Left lung (tissue), 14 donors: ENCODE measurements at places on chromosomes 5 and 9.
A peak's percentile ranks its signal among the peaks of the same experiment; 100 is the strongest.

- no peak for DNase-seq
Measured at GRCh38 chr5:166165596-166165995, 2125.8 kb upstream of the WWC1 start.

- no peak for DNase-seq
Measured at GRCh38 chr5:142819825-142820224, 49.6 kb downstream of the ARHGAP26 start.

GRCh38 chr9:112853882-112854585, 36.6 kb downstream of the SLC46A2 start:
- no peak for DNase-seq

- no peak for DNase-seq
Measured at GRCh38 chr5:103847060-103847459, 284.5 kb upstream of the NUDT12 start.

DNA sequence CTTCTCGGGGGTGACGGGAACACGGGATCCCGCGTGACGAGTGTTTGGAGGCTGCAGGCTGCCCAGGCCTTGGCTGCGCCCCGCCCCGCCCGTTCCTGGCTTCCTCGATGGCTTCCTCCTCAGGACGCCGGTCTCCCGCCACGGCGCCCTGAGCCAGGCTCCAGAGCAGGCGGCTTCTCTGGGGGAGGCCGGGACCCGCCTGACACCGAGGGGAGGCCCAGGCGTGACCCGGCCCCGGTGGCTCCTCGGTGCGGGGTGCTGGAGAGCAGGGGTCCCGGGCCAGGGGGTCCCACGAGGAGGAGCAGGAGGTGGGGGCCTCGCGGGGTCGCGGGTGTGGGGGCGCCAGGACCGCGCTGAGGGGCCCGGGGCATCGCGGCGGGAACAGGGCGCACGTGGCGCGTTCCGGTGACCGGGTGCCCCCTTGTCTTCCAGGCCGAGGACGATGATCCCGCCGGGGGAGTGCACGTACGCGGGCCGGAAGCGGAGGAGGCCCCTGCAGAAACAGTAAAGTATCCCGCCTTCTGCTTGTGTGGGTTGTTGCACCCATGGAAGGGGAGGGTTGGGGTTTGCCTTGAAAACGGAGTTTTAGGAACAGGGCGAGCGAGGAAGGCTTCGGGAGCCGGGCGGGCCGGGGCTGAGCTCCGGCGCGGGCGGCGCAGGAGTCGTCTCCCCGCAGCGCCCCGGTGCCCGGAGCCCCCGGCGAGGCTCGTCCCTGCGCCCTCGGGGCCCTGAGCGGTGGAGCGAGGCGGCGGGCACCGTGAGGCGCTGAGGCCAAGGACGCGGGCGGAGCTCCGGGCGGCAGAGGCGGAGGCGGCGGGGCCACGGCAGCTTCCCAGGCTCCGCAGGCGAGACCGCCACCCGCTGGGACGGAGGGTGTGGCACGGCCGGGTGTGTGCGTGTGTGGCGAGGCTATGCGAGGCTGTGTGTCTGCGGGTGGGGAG, 22.2 kb downstream of the AHRR start:
- DNase-seq, result peak; percentile 88

GRCh38 chr5:50927953-50928352, 261.5 kb downstream of the PARP8 start:
- DNase-seq, result no peak

DNA sequence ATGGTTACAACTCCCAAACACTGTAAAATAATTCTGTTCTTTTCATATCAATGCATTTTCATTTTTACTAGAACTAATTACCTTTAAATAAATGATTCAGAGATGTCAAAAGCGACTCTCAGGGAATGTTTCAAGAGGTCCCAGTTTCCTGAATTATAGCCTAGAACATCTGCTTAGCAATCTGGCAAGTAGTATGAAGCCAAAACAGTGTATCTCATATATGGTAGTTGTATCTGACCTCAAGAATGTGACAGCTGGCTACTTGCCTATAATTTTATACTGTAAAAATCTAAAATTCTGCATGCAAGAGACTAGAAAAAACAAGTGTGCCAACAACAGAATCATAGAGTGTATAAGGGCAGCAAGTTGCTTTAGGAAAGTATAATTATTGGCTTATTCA, 187.7 kb upstream of the POU5F2 start:
- DNase-seq, result no peak

GRCh38 chr5:124839371-124839998, 93.0 kb upstream of the ZNF608 start:
- DNase-seq, result peak; percentile 30

GRCh38 chr5:150156027-150156368, 353 bp upstream of the PDGFRB start:
- DNase-seq, result no peak

DNA sequence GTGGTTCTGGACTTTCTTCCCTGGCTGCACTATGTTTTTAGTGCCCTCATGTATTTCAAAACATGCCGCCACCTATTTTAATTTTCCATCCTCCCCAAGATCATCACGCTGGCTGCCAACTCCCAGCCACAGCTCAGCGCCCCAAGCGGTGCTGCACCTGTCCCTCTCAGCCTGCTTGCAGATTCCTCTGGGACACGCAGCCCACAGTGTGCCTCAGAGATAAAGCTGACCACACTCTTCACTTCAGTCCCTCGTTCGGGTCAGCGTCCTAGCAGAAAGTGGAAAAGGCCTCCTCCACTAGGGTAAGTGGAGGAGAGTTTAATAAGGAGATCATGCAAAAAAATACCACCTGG, 56.2 kb upstream of the CKS2 start:
- no peak for DNase-seq

- DNase-seq, result peak; percentile 85
Measured at GRCh38 chr5:112419164-112419985, at the start of gene EPB41L4A. EPB41L4A (minus strand) TSS chr5:112419277; CDS start chr5:112419039, 238 bp downstream.

DNA sequence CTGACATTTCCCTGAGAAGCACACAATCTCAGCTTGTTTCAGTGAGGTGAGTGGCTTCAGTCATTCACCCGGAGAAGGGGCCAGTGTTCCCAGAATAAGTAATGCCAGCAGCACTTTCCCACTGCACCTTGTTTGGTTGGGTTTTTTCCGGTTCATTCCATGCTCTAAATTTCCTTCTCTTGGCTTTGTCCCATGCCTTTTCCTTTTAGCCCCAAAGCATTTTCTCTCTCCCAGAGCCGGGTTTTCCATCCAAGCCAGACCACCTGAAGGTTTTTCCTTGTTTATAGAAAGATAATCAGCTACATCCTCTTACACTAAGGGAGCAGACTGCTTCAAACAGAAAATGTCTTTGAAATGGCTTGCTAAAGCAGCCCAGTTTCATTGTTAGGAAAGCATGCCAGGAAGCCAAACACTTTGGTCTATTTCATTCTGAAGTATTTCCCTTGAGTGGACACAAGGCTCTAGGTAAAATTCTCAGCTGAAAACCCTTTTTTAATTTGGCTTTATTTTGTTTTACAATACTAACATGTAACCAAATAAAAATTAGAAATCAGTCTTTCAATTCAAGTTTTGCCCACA, 501.6 kb downstream of the DTWD2 start:
- DNase-seq, result peak; percentile 1

- no peak for DNase-seq
Measured at GRCh38 chr9:76624391-76625048, 139.7 kb upstream of the PCA3 start.

- peak; percentile 89 for DNase-seq
Measured at GRCh38 chr9:2016408-2017330, 1.5 kb downstream of the SMARCA2 start.

DNA sequence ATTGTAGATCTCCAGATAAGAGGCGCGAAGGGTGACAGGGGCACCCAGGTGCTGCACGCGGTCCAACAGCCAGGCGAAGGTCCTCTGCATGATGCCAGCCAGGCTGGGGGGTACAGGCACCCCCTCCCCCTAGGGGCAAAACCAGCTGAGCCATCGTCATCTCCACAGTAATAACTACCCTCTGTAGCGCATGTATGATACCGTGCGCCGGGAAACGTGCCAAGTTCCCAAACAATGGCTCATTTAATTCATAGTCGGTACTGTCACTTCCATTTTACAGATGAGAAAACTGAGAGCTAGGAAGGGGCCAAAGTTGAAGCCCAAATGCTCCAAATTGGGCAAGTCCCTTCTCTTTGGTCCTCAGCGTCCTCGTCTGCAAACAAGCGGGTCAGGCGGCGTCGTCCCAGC, 1.5 kb downstream of the KIF12 start:
- no peak for DNase-seq

- no peak for DNase-seq
Measured at GRCh38 chr9:128838338-128838737, 8.7 kb upstream of the SPOUT1 start.

GRCh38 chr5:88647901-88648300, 235.1 kb downstream of the MEF2C start:
- DNase-seq, result no peak

GRCh38 chr9:18706648-18707047, 232.7 kb downstream of the ADAMTSL1 start:
- DNase-seq, result no peak

- DNase-seq, result no peak
Measured at GRCh38 chr5:152511531-152512132, 106.6 kb upstream of the NMUR2 start.

GRCh38 chr5:173315495-173316338, 12.5 kb downstream of the STC2 start:
- DNase-seq, result no peak

- no peak for DNase-seq
Measured at GRCh38 chr9:100739208-100739607, 161.3 kb downstream of the CAVIN4 start.

- no peak for DNase-seq
Measured at GRCh38 chr9:107989099-107989498, 499.5 kb upstream of the KLF4 start.

DNA sequence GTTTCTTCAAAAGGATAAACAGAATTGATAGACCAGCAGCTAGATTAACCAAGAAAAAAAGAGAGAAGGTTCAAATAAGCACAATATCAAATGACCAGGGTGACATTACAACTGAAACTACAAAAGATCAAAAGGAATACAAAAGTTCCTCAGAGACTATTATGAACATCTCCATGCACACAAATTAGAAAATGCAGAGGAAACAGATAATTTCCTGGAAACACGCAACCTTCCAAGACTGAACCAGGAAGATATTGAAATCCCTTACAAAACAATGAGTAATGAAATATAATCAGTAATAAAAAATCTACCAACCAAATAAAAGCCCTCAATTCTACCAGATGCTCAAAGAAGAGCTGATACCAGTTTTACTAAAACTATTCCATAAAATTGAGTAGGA, 252.1 kb downstream of the MCTP1 start:
- no peak for DNase-seq

GRCh38 chr5:171728686-171729085, 56.9 kb upstream of the SMIM23 start:
- no peak for DNase-seq

DNA sequence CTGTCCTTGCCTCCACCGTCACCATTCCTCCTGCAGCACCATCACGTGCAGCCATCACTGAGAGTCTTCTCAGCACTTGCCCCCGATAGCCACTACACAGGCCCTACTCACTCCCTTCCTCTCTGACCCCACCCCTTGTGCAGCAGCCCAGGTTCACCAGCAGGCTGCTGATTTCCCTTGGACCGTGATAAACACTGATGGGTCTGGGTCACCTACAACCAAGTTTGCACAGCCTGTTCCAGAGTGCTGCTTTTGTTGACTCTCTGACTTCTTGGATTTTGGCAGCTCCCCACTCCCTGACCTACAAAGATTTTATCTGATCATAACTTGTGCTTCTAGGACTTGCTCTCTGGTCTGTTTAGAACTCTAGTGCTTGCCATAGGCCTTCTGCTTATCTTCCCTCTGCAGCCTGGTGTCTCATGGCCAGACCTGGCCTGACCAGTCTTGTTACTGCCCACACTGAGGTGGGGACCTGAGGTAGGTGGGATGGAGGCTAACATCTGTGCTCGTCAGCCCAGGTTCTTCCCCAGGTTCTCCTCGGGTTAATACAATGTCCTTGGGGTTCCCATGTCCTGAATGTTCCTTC, 109.3 kb downstream of the TARS1 start:
- no peak for DNase-seq

- DNase-seq, result no peak
Measured at GRCh38 chr9:91991721-91992341, 41.8 kb upstream of the ROR2 start.

DNA sequence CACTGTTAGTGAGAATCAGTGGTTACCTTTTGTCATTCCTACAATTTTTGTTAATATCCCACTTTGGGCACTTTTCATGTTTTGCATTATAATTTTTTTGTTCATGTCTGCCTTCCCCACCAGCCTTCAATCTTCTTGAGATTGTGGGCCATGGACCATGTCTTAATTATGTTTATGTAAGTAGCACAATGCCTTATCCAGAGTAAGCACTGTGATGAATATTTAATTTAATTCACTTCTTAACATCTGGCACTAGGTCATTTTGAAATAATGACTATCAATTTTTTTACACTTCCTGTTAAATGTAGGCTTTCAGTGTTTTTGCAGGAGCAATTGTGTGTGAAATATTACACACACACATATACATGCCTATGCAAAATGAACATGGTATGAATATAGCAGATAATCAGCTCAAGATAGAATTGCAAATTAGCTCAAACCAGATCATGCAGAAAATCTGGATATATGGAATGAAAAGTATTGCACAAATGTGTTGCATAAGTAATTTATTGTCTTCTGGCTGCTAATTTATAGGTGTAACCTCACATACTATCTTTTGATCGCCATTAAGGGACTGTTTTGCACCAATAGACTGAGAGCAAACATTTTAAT, 5.3 kb upstream of the SHOC1 start:
- DNase-seq, result no peak

DNA sequence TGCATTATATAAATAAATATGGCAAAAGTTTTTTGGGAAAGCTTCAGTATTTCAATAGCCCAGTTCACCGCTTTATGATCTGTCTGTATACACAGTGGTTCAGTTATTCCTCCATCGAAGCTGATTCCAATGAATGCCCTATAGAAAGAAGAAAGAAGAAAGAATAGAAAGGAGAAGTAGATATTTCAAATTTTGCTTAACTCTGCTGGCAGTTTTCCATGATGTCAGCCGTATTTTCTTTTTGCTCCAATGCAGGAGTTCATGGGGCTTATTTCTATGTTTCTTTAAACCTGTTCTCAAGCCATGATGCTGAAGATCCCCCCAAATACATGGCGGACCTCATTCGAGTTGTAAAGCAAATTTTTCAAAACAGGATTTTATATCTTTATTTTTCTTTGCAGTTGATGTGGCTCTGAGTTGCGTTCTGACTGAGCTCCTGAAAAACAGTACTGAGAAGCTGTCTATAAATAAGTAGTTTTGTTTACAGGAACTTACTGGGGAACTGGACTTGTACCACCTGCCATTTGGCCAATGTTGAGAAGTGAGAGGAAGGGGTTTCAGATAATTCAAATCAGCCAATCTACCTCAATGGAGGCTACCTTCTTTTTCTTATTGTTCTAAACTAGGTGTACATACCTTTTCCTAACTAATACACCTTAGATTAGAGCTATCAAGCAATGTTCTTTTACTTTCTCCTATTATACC, 418.5 kb upstream of the MEF2C start:
- no peak for DNase-seq

DNA sequence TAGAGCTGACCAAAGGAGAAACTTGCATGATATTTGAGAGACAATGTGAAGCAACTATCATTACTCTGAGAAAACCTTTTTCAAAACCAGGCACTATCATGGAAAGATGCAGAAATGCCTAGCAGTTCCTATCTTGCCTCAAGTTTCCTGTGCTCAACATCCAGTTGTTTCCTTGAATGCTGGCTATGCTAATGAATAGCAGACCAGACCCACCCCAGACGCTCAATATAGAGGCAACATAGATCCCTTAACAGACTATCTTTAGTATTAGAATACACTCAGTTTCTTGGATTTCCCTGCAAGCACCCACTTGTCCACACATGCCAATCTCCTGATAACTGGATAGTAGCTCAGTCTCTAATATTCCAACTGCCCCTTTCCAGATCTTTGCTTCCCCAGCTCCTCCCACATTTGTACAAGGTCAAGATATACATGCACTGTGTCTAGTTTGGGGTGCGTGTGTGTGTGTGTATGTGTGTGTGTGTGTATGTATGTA, 93.3 kb upstream of the PCSK5 start:
- no peak for DNase-seq
